ENCODE measurements at places on chromosomes 5 and 9.
A peak's percentile ranks its signal among the peaks of the same experiment; 100 is the strongest.

- no peak for DNase-seq
Observed at GRCh38 chr5:78490709-78491485, 130.5 kb downstream of the SCAMP1 start.

DNA sequence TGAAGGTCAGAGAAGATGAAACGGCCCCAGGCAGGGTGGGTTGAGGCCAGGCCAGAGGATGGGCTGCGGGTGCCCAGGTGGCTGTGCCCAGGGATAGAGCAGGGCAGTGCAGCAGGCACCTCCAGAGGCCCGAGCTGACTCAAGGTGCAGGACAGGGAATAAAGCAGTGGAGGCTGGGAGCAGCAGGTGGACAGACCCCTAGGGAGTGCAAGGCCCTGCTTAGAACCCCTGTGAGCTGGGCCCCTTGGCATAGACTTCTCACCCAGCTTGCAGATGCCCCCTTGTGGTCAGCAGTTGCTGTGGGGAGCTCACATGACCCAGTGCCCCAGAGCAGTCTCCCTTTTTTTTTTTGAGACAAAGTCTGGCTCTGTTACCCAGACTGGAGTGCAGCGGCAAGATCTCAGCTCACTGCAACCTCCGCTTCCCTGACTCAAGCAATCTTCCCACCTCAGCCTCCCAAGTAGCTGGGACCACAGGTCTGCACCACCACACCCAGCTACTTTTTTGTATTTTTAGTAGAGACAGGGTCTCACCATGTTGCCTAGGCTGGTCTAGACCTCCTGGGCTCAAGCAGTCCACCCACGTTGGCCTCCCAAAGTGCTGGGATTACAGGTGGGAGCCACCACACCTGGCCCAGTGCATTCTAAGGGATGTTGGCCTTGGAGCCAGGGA is 118.8 kb downstream of the WNK2 start:
- peak; percentile 20 for DNase-seq

DNA sequence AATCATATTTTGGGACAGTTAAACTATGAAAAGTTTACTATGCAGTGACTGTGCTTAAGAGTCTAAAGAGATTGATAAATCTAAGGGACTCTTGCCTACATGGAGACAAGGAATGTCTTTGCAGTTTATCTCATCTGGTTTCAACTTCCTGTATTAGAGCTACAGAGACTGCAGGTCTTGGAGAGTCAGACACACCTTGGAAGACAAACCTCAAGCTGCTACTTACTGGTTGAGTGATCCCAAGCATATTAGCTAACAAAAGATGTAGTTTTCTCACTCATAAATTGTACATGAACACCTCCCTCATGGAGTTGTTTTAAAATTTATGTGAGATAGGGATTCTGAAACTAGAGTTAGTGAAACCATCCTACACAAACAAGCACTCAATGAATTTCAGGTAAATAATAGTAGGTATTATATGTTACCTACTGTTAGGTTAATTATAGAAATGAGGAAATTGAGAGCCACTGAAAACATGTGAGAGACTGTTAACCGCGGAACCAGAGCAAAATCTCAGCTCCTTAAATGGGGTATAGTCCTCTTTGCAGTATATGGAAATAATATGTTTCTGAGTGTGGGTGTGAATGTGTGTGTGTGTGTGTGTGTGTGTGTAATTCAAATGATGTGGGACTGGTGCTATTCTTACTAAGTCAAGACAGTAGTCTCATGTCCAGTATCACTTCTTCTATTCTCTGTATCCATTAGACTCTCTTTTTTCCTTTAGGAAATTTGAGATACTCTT is 752.1 kb downstream of the DTWD2 start:
- no peak for DNase-seq

DNA sequence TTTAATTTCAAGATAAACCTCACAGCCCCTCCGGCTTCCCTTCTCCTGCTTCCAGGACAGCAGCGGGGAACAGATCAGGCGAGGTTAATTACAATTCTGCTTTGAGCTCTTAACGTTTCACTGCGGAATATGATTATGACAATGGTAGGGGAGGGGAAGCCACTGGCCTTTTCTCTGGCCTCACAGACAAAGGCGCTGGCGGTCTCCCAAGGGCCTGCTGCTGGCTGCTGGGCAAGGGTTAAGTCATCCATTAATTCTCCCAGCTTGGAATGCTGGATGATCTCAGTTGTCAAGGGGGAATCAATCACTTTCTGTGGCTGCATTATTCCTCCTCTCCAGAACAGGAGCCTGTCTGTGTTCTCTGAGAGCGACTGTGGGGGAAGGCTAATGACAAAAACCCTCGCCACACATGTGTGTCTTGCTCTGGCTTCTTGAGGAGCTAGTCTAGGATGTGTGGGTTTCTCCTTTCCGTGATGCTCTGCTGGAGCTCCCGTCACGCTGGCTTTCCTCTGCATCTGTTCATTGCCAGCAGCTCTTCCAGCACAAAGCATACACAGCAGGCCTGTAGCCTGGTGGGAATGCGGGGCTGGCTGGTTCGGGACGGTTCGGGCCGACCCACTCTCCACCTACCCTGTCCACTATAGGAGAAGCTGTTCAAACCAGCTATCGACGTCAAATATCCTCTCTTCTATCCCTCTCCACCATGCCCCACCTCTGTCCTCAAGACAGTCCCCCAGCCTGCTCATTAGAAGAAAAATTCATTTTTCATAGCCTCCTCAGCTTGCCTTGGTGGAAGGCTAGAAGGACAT is 82.8 kb downstream of the DCP2 start:
- DNase-seq, result no peak

DNA sequence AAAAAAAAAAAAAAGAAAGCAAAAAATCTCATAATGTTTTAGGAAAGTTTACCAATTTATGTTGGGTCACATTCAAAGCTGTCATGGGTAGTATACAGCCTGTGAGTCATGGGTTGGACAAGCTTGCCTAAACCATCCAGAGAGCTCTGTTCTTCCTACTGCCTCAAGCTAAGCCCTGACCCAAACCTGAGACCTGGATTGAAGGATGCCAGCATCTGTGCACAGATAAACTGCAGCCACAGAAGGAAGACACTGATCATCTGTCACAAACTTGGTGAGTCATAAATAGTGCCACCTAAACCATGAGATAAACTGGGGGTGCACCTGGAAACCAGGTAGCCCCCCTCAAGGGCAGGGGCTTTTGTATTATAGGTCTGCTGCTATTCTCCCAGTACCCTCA is 31.0 kb downstream of the CSF2 start:
- DNase-seq, result no peak

DNA sequence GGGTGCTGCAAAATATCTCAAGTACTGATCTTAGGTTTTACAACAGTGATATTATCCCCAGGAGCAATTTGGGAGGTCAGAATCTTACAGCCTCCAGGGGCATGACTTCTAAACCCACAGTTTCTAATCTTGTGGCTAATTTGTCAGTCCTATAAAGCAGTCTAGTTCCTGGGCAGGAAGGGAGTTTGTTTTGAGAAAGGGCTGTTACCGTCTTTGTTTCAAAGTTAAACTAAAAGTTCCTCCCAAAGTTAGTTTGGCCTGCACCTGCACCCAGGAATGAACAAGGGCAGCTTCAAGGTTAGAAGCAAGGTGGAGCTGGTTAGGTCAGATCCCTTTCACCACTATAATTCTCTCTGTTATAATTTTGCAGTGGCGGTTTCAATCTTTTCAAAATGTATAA is 81.7 kb downstream of the SFXN1 start:
- DNase-seq, result no peak

Data from NCI-H1048 (cell line).